ENCODE measurements at places on chromosomes 16 and 17. TPM values are rescaled to one million over a fixed set of nuclear protein-coding genes. Genes with fewer than 3 reads are reported as not detected.
A peak's percentile ranks its signal among the peaks of the same experiment; 100 is the strongest.

DNA sequence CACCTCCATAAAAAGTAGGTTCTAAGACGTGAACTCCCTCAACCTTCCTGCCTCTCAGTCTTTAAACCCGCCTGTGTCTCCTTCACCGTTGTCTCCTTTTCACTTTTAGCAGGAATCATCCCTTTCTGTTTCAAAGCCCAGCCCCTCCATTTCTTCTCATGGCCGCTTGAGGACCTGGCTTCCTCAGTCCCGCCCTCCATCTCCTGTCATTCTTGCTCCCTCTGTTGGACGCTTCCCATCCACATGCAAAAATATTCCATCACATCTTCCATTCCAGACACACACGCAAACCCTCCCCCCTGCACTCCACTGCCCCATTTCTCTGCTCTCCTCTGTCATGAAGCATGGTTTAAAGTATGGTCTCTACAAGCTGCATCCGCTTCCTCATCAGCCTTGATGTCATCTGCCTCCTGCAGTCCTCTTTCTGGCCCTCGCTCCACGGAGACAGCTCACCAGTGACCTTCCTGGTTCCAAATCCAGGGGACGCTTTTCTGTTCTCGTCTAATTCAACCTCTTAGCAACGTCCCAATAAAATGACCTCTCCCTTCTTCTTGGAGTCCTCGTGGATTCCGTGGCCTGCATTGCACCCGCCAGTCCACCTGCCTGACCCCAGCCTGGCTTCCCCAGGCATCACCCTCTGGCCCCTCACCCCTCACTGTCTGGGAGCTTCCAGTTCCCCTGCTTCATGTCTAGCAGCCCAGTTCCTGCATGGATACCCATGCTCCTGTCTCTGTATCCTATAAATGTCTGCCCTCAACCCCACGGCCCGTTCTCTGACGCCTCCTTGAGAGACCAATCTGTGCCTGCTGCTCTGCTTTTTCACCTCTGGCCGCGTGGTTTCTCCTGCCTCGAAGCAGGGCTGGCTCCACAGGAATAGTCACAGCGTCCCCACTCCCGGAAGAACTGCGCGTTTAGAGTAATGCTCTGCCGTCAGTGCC is 26.2 kb downstream of the ANKRD40 start:
- no peak for DNase-seq
- no peak overlapping the region for H3K27ac ChIP-seq
- peaks cover 25% of the 10 kb centered on the region for H3K27me3 ChIP-seq

Gene UBB
- total RNA-seq = 1,415 TPM

DNA sequence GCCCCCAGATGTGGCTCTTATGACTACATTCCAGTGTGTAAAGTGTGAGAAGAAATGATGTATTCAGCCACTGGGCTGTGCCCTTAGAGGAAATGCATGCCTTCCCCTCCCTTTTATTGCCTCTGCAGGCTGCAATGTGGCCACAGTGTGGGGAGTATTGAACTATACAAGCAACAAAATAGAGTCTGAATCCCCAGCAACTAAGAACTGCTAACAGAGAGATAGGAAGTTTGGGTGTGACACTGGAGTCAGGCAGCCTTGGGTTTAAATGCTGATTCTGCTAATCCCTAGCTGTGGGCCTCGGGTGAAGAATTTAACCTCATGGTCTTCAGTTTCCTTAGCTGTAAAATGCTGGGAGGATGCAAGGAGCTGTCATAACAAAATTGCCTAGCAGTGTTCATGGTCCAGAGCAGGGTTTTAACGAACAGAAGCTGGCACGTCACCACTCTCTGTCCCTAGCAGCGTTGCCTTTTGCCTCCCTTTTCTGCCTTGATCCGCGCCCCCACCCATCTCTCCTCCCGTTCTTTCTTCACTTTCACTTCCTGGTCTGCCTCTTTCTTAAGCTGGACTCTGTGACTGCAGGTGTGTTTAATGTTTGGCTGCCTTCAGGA is 50.3 kb downstream of the KPNA2 start:
- peak; percentile 31 for DNase-seq
- peaks cover 3% of the 10 kb centered on the region for H3K36me3 ChIP-seq
- H3K27ac ChIP-seq = peak overlapping the region; percentile 88
- peaks cover 1% of the 10 kb centered on the region for H3K27me3 ChIP-seq
- peak overlapping the region; percentile 63 for H3K4me3 ChIP-seq

- peaks cover 8% of the 10 kb centered on the region for H3K4me1 ChIP-seq
- peaks cover 55% of the 10 kb centered on the region for H3K36me3 ChIP-seq
- H3K27ac ChIP-seq = no peak overlapping the region
These were observed 26.5 kb downstream of the PLA2G10 start for GRCh38 chr16:14667347-14668266.

DNA sequence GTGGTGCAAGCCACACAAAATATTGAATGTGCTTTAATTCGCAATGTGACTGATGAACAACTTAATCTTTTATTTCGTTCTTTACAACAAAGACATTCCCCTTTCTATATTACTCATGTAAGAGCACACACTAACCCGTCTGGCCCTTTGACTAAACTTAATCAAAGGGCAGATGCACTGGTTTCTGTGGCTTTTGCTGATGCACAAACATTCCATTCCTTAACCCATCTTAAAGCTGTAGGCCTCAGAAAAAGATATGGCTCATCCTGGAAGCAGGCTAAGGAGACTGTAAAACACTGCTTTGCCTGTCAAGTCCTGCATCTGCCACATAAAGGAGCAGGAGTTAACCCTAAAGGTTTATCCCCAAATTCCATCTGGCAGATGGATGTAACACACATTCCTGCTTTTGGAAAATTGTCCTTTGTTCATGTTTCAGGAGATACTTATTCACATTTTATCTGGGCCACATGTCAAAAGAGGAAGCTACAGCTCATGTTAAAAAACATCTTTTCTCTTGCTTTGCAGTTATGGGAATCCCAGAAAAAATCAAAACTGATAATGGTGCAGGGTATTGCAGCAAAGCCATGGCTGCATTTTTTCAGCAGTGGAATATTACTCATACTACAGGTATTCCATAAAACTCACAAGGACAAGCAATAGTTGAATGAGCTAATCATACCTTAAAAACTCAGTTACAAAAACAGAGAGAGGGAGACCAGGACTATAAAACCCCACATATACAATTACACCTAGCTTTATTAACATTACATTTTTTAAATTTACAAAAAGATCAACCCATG is 137.2 kb downstream of the AHSP start:
- H3K36me3 ChIP-seq = peaks cover 2% of the 10 kb centered on the region
- DNase-seq = no peak
- peaks cover 3% of the 10 kb centered on the region for H3K27me3 ChIP-seq
- H3K27ac ChIP-seq = no peak overlapping the region

Gene XYLT1
- total RNA-seq = 50.1 TPM

DNA sequence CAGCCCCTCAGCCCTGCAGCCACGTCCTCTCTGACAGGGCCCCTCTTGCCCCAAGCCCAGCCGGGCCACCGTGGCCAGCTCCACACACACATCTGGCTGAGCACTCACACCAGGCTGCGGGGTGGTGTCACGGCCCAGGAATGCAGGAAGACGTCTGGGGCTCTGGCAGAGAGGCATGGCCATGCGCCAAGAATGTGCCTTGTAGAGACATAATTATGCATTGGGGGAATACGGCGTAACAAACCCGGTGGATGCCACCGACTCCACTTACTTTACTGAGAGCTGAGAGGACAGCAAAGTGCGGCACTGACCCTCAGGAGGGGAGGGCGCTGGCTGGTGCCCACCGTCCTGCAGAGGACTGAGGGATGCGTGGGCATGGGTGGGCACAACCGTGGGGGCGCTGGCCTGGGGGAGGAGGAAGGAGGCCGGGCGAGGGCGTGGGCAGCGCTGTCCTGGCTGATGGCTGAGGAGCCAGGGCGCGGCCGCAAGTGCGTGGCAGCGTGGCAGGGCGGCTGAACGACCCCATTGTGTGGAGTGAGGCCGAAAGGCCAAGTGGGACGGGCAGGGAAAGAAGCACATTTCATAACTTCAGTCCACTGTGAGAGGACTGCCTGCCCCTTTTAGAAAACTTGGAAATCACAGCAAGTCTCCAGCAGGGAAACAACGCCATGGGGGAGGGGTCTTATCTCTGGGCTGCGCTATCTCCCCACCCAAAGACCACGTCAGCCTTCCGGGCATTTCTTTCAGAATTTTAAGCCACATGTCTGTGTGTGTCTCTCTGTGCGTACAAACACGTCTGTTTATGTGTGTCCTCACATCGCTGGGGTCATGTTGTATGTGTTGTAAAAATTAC is 30.6 kb downstream of the METRNL start:
- no peak for DNase-seq
- no peaks in the 10 kb centered on the region for H3K36me3 ChIP-seq
- no peaks in the 10 kb centered on the region for H3K4me1 ChIP-seq
- peaks cover 6% of the 10 kb centered on the region for H3K27me3 ChIP-seq
- H3K4me3 ChIP-seq = no peak overlapping the region

DNA sequence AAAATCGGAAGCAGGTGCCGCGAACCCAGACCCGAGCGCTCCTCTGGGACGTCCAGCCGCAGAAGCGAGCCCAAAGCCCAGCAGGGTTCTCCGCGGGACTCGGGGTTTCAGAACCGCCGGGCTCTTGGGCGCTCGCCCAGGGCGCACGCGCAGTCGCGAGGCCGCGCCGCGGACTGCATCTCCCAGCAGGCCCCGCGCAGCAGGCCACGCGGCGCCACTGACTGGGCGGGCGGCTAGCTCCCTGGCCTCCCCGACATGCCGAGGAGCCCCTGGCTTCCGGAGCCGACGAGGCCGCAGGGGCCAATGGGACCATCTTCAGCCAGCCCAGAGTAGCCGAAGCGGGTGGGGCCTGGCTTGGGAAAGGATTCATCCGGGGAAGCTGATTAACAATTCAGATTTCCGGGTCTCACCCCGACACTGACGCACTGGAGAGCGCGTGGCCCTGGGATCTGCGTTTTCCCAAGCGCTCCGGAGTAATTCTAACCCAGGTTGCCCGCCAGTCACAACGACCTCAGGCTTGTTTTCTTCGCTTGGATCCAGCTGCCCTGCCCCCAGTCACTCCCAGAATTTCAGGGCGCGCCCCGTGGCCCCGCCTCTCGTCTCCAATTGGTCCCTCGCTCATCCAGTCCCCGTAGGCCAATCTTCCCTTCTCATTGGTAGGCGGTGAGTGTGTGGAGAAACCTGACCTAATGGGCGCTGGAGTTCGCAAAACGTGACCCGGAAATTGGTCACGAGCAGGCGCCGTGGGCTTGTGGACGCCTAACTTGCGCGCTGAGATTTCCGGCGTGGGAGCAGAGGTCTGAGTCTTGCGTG is at the start of gene ZNF263:
Gene ZNF263 (plus strand): TSS at position 762 of the 813 bp plus-strand sequence. CDS start 328 bp downstream, outside the sequence.
- peak within 1 kb of the TSS; percentile 96 for H3K27ac ChIP-seq
- DNase-seq = peak; percentile 96
- peak within 1 kb of the TSS; percentile 90 for H3K4me3 ChIP-seq

DNA sequence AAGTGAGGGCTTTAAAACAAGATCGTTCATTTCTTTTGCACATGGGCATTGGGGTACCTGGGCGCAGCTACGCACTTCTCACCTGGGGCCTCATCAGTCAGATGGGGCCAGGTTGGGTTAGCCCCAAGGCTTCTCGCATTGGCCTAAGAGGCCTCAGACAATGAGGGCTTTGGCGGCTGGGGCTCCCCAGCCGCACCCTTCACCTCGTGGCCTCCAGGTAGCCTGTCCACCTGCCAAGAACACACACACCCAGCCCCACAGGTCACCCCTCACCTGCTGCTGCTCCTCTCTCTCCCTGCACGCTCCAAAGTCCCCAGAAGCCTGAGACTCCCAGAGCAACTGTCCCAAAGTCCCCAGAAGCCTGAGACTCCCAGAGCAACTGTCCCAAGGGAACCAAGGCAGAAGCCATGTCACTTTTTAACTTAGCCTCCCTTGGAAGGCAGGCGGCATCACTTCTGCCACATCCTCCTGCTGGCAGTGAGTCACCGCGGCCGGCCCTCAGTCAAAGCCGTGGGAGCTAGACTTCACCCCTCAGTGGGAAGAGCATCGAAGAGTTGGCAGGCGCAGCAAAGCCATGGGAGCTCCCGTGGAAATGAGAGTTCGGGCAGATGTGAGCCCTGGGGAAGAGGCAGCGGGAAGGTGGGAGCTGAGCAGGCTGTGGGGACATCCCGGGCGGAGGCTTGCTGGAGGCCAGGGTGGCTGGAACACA is 78.9 kb upstream of the PLCG2 start:
- peak overlapping the region; percentile 36 for H3K27ac ChIP-seq
- H3K36me3 ChIP-seq = peaks cover 9% of the 10 kb centered on the region
- no peaks in the 10 kb centered on the region for H3K27me3 ChIP-seq
- no peak overlapping the region for H3K4me3 ChIP-seq

DNA sequence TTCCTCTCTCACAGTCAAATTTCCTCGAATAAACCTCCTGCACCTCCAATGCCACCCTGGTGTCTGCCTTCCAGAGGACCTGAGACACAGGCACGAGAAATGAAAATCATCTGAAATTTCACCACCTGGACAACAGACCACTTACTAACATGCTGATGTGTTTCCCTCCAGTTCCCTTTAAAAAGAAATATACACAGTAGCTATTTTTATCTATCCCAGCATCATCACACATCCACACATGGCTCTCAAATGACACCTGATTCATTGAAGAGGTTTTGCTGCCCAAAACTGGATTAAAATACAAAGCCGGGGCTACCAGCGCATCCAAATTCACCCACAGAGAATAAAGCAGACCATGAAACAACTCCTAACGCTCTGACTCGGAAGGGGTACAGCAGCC is 13.9 kb downstream of the ELAC2 start:
- no peaks in the 10 kb centered on the region for H3K4me1 ChIP-seq
- H3K4me3 ChIP-seq = no peak overlapping the region
- DNase-seq = no peak
- peaks cover 32% of the 10 kb centered on the region for H3K36me3 ChIP-seq
- no peak overlapping the region for H3K27ac ChIP-seq

DNA sequence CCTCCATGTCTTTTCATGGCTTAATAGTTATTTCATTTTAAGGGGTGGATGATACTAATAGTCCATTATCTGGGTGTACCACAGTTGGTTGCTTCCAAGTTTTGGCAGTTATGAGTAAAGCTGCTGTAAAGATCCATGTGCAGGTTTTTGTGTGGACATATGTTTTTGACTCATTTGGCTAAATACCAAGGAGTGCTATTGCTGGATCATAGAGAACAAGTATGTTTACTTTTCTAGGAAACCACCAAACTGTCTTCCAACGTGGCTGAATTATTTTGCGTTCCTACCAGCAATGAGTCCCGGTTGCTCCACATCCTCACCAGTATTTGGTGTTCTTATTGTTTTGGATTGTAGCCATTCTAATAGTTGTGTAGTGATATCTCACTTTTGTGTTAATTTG is 181.9 kb downstream of the SPECC1 start:
- no peak overlapping the region for H3K27ac ChIP-seq
- no peak for DNase-seq
- H3K36me3 ChIP-seq = no peaks in the 10 kb centered on the region
- H3K4me1 ChIP-seq = no peaks in the 10 kb centered on the region

GRCh38 chr16:80938004-80938878 is 68.4 kb downstream of the CMC2 start:
- DNase-seq = no peak
- H3K4me1 ChIP-seq = no peaks in the 10 kb centered on the region
- no peaks in the 10 kb centered on the region for H3K36me3 ChIP-seq
- H3K4me3 ChIP-seq = no peak overlapping the region
- H3K27ac ChIP-seq = no peak overlapping the region

Measured in activated CD4-positive, alpha-beta T cell treated with anti-CD3 and anti-CD28 coated beads, Interleukin-2, amount 10 ng/mL, durations not matched to agents 7 days and 5 days (primary cell).